Activated naive CD4-positive, alpha-beta T cell treated with anti-CD3 and anti-CD28 coated beads for 36 hours (primary cell): ENCODE measurements at places on chromosomes 4 and X. TPM values are rescaled to one million over a fixed set of nuclear protein-coding genes. Genes with fewer than 3 reads are reported as not detected.

GRCh38 chrX:148984238-148984637 is 483.8 kb downstream of the AFF2 start:
- H3K27ac ChIP-seq = no peak overlapping the region
- H3K27me3 ChIP-seq = no peaks in the 10 kb centered on the region
- no peak overlapping the region for H3K4me3 ChIP-seq
- H3K36me3 ChIP-seq = no peaks in the 10 kb centered on the region
- DNase-seq = no peak

DNA sequence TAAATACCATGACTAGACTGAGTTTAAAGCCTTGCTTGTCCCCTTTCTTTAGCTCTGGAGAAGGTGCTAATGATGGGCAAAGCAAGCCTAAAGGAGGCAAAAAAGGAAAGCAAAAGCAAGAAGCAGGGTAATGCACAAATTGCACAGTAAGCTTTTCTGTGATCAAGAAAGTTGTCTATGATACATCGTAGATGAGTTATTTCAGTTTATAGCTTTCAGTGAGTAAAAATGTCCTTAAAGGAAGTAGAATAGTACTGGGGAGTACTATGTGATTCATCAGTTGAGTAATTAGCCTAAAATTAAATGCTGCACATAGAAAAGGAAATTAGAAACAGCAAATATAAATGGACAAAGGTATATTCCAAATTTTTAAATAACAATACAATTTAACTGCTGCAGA is 50.2 kb upstream of the PDE5A start:
- no peak for DNase-seq
- H3K36me3 ChIP-seq = no peaks in the 10 kb centered on the region
- H3K27me3 ChIP-seq = peaks cover 6% of the 10 kb centered on the region
- H3K4me1 ChIP-seq = no peaks in the 10 kb centered on the region
- no peak overlapping the region for H3K27ac ChIP-seq
- no peak overlapping the region for H3K4me3 ChIP-seq

GRCh38 chrX:136228839-136229207 is 22.4 kb downstream of the MAP7D3 start:
- DNase-seq = no peak
- no peak overlapping the region for H3K27ac ChIP-seq

- no peak for DNase-seq
- H3K27me3 ChIP-seq = peaks cover 2% of the 10 kb centered on the region
- H3K4me1 ChIP-seq = no peaks in the 10 kb centered on the region
- H3K4me3 ChIP-seq = no peak overlapping the region
These were observed 136.1 kb upstream of the WDFY3 start for GRCh38 chr4:85102606-85103005.

AKAP14 gene
- total RNA-seq = not detected

NAT8L gene
- total RNA-seq = 0.32 TPM

OPN1MW2 gene
- not detected for total RNA-seq

- no peak overlapping the region for H3K27ac ChIP-seq
- H3K36me3 ChIP-seq = no peaks in the 10 kb centered on the region
- DNase-seq = no peak
- no peak overlapping the region for H3K4me3 ChIP-seq
- H3K4me1 ChIP-seq = no peaks in the 10 kb centered on the region
These were observed 41.6 kb upstream of the ACSL4 start for GRCh38 chrX:109774706-109775105.

DNA sequence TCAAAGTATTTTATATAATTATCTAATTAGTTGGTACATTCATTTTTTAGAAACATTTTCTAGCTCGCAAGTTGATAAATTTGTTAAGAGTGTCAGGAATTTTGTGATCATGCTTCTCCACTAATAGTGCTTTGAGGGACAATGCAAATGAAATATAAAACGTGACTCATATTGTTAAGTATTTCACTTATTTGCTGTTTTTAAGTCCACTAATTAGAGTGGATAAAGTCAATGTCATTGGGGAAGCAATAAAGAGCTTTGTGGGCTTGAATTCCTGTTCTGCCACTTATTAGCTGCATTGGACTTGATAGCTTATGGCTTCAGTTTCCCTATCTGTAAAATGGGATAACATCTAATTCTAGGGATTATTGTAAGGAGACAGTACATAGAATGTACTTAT is 26.5 kb upstream of the ANAPC4 start:
- H3K27me3 ChIP-seq = no peaks in the 10 kb centered on the region
- peaks cover 8% of the 10 kb centered on the region for H3K36me3 ChIP-seq
- H3K27ac ChIP-seq = no peak overlapping the region
- H3K4me1 ChIP-seq = peaks cover 6% of the 10 kb centered on the region
- no peak for DNase-seq

- peaks cover 3% of the 10 kb centered on the region for H3K27me3 ChIP-seq
- no peak overlapping the region for H3K27ac ChIP-seq
- H3K36me3 ChIP-seq = no peaks in the 10 kb centered on the region
- H3K4me1 ChIP-seq = no peaks in the 10 kb centered on the region
- DNase-seq = no peak
- H3K4me3 ChIP-seq = no peak overlapping the region
These were observed 23.9 kb upstream of the HSD17B10 start for GRCh38 chrX:53458082-53458481.

- H3K36me3 ChIP-seq = peaks cover 5% of the 10 kb centered on the region
- no peaks in the 10 kb centered on the region for H3K27me3 ChIP-seq
- peak overlapping the region; percentile 30 for H3K27ac ChIP-seq
- H3K4me1 ChIP-seq = peaks cover 53% of the 10 kb centered on the region
- H3K4me3 ChIP-seq = no peak overlapping the region
- DNase-seq = no peak
These were observed 158.2 kb upstream of the MAP3K15 start for GRCh38 chrX:19673375-19674040.

GRCh38 chrX:48460606-48461005 is 9.5 kb downstream of the SLC38A5 start:
- H3K27ac ChIP-seq = no peak overlapping the region
- H3K27me3 ChIP-seq = no peaks in the 10 kb centered on the region
- no peak for DNase-seq
- no peak overlapping the region for H3K4me3 ChIP-seq
- H3K36me3 ChIP-seq = peaks cover 46% of the 10 kb centered on the region

STPG2 gene
- not detected for total RNA-seq

GRCh38 chr4:150942539-150942938 is 72.5 kb downstream of the LRBA start:
- H3K36me3 ChIP-seq = peaks cover 4% of the 10 kb centered on the region
- DNase-seq = no peak
- peaks cover 57% of the 10 kb centered on the region for H3K4me1 ChIP-seq
- no peak overlapping the region for H3K27ac ChIP-seq
- no peaks in the 10 kb centered on the region for H3K27me3 ChIP-seq

DNA sequence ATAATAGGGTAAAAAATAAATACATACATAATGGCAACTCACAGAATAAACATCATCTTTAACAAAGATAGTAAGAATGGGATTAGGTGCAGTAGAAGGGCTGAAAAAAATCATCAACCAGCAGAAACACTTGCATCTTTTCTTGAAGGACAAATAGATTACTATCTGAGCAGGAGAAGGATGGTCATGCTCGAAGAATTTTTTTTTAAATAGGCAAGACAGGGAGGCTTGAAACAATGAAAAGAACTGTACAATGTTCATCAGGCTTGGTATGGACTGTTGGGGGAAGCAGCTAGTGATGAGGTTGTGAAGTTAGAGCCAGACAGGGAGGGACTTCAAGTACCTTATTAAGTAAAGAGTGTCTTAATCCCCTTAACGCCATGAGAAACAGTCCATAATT is 167.4 kb upstream of the LDB2 start:
- H3K4me1 ChIP-seq = no peaks in the 10 kb centered on the region
- no peak overlapping the region for H3K4me3 ChIP-seq
- H3K27ac ChIP-seq = no peak overlapping the region
- DNase-seq = no peak
- no peaks in the 10 kb centered on the region for H3K36me3 ChIP-seq

- no peak overlapping the region for H3K4me3 ChIP-seq
- peaks cover 50% of the 10 kb centered on the region for H3K4me1 ChIP-seq
- H3K27me3 ChIP-seq = no peaks in the 10 kb centered on the region
- H3K36me3 ChIP-seq = peaks cover 10% of the 10 kb centered on the region
These were observed 65.1 kb downstream of the LRBA start for GRCh38 chr4:150949943-150950342.

- H3K4me3 ChIP-seq = no peak overlapping the region
- H3K27me3 ChIP-seq = no peaks in the 10 kb centered on the region
- H3K4me1 ChIP-seq = peaks cover 29% of the 10 kb centered on the region
- no peak overlapping the region for H3K27ac ChIP-seq
These were observed 4.5 kb upstream of the GPRIN3 start for GRCh38 chr4:89312066-89312465.

GRCh38 chr4:17347445-17347844 is 164.4 kb downstream of the QDPR start:
- no peaks in the 10 kb centered on the region for H3K36me3 ChIP-seq
- H3K27me3 ChIP-seq = no peaks in the 10 kb centered on the region
- no peaks in the 10 kb centered on the region for H3K4me1 ChIP-seq
- no peak overlapping the region for H3K27ac ChIP-seq
- H3K4me3 ChIP-seq = no peak overlapping the region

DNA sequence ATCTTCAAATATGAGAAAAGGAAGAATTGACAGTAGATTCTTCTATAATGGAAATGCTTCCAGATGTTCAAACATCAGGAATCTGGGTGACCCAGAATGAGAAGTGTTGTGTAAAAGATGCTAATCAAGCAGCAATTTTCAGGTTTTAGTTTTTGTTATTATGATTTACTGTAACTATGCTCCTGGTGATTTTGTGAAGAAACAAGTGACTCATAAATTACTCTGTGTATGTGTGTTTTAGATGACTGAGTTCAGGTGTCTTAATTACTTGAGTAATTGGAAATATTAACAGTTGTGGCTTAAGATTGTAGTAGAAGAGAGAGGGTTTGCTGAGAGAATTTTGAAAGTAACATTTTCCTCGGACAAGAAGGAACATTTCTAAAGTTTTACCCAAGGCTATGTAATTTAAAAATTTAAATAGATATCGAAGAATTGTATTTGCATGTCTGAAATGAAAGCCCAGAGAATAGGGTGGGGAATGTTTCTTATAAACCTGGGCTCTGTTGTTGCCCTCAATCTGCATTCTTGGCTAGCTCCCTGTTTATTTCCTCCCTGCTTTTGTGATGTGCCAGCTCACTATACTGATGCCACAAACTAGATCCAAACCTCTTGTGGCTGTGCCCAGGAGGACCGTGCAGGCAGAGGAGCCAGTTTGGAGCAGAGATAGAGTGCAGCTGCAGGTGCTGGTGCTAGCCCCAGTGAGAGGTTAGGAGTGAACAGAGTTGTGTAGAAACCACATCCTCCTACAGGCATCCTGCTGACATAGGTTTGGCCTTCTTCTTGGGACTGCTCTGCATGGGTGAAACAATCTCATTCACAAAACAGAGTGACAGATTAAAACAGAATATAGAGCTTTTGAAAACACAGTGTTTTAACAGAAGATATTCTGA is 25.4 kb upstream of the TNIP3 start:
- H3K4me1 ChIP-seq = peaks cover 49% of the 10 kb centered on the region
- H3K27me3 ChIP-seq = no peaks in the 10 kb centered on the region
- H3K4me3 ChIP-seq = no peak overlapping the region
- H3K36me3 ChIP-seq = no peaks in the 10 kb centered on the region
- peak; percentile 70 for DNase-seq
- H3K27ac ChIP-seq = peak overlapping the region; percentile 51

GRCh38 chr4:73194064-73194463 is 64.5 kb downstream of the ANKRD17 start:
- DNase-seq = no peak
- H3K4me3 ChIP-seq = no peak overlapping the region
- no peak overlapping the region for H3K27ac ChIP-seq
- peaks cover 18% of the 10 kb centered on the region for H3K36me3 ChIP-seq
- no peaks in the 10 kb centered on the region for H3K27me3 ChIP-seq
- H3K4me1 ChIP-seq = peaks cover 20% of the 10 kb centered on the region

C4orf46 gene
- 18.9 TPM for total RNA-seq

SLC2A9 gene
- total RNA-seq = 0.43 TPM

DNA sequence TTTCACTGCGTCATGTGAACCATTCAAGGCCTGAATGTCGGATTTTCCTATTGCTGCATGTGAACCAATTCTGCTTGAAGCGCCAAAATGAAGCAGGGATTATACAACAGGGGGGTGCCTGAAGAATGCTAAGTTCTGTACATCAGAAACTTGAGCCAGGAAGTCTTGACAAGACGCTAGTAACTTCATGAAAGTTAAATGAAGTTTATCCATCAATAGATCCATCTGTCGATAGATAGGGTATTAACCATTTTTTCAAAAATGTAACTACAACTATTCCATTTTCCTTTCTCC is 590 bp upstream of the NAF1 start:
- no peaks in the 10 kb centered on the region for H3K27me3 ChIP-seq
- peaks cover 19% of the 10 kb centered on the region for H3K36me3 ChIP-seq
- peak overlapping the region; percentile 86 for H3K4me3 ChIP-seq
- peak overlapping the region; percentile 93 for H3K27ac ChIP-seq
- no peak for DNase-seq

DNA sequence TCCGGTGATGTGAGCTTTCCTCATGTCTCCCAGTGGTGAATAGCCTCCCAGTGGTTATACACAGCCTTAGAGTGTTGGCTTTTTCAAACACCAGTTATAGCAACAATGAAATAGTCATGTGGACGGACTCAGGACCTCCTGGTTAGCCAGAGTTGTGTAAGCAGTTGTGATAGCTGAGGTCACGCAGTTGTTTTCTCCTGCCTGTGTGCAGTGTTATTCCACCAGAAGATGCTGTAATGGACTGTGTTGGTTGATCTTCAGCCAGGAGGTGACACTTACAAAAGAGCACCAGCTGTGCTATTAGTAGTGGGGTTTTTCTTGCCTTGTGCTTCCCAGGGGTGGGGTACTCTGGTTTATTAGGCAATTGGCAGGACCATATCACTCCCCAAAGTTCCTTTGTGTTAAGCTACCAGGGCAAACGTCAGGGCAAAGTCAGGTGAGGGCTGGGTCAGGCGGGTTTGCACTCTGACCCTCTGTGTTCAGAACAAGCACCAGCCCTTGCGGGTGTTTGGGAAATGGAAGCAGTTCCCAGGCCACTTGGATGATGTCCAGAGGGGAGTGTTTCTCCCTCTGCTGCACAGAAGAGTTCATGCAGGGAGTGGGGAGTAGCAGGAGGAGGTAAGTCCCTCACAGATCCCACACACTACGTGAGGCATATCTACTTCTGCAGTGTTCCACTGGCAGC is 252.6 kb downstream of the TMEM47 start:
- no peaks in the 10 kb centered on the region for H3K36me3 ChIP-seq
- H3K4me1 ChIP-seq = no peaks in the 10 kb centered on the region
- no peak for DNase-seq
- no peak overlapping the region for H3K4me3 ChIP-seq
- H3K27me3 ChIP-seq = no peaks in the 10 kb centered on the region

MAGEE2 gene
- total RNA-seq = not detected

GRCh38 chr4:154616731-154617130 is 4.3 kb upstream of the FGG start:
- no peak overlapping the region for H3K27ac ChIP-seq
- DNase-seq = no peak
- H3K27me3 ChIP-seq = peaks cover 3% of the 10 kb centered on the region
- no peak overlapping the region for H3K4me3 ChIP-seq
- peaks cover 10% of the 10 kb centered on the region for H3K4me1 ChIP-seq

GLRA2 gene
- total RNA-seq = not detected

CSN1S1 gene
- not detected for total RNA-seq

RRH gene
- not detected for total RNA-seq

GSX2 gene
- total RNA-seq = not detected

DMP1 gene
- total RNA-seq = not detected

CXorf65 gene
- total RNA-seq = 7.7 TPM

- DNase-seq = no peak
- no peak overlapping the region for H3K4me3 ChIP-seq
- H3K36me3 ChIP-seq = no peaks in the 10 kb centered on the region
- H3K4me1 ChIP-seq = no peaks in the 10 kb centered on the region
- H3K27ac ChIP-seq = no peak overlapping the region
- H3K27me3 ChIP-seq = no peaks in the 10 kb centered on the region
These were observed 481.7 kb downstream of the NAF1 start for GRCh38 chr4:162684998-162685397.

- DNase-seq = no peak
- H3K4me3 ChIP-seq = no peak overlapping the region
- H3K4me1 ChIP-seq = no peaks in the 10 kb centered on the region
- H3K27me3 ChIP-seq = no peaks in the 10 kb centered on the region
These were observed 16.6 kb upstream of the UBA1 start for GRCh38 chrX:47177079-47177478.
